ENCODE measurements at places on chromosomes 7 and 10. TPM values are rescaled to one million over a fixed set of nuclear protein-coding genes. Genes with fewer than 3 reads are reported as not detected.

The TSPAN12 gene
- not detected for total RNA-seq

DNA sequence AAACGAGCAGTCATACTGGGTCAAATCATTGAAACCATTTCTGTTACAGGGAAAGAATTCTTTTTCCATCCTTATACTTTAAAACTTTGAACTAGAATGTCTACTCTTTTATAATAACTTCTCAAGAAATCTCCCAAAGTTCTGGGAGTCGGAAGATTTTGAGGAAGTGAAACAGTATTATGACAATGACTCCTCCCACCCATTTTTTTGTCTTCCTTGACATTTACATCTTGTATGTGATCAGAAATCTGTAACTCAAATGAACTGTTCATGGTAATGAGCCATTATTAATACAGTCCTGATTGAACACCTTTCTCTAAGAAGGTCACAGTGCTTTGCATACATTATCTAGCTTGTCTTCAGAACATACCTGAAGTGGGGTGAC, 227.4 kb downstream of the CELF2 start:
- no peak for DNase-seq

DNA sequence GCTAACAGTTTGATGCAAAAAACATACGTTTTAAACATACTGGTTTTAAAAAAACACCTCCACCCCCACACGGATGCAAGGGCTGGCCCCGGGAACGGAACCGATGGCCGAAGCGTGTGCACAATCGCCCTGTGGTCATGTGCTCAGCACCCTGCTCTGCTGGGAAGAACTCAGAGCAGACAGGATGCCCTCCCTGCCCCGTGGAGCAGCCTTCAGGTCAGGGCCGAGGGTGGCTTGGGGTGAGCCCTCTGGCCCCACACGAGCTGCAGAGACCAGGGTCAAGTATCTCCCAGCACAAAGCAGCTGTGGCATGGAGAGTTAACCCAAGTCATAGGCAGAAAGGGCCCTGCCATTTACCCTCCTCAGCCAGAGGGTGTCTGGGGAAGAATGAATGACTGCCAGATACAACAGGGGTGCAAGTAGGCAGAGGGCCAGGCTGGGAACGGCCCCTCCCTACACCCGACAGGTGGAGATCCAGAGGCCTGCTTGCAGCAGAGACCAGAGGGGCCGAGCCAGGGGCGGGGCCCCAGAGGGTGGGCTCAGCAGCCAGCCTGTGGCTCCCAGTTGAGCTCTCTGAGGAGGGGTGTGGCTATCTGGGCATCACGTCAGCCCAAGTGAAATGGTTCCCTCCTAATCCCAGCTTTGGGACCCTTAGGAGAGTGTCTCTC, 56.8 kb downstream of the ZRANB1 start:
- DNase-seq: no peak

GRCh38 chr10:74750848-74751274, 75.5 kb upstream of the KAT6B start:
- DNase-seq: no peak

DNA sequence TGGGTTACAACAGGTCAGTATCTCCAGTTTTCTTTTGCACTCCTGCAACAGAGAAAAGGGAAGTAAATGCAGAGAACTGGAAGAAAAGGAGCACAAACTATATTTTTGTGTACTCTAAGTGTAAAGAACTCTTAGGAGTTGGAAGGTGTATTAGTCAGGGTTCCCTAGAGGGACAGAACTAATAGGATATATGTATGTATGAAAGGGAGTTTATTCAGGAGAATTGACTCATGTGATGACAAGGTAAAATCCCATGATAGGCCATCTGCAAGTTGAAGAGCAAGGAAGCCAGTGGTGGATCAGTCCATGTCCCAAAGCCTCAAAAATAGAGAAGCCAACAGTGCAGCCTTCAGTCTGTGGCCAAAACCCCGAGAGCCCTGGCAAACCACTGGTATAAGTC, 22.6 kb upstream of the RAB18 start:
- DNase-seq: no peak

DNA sequence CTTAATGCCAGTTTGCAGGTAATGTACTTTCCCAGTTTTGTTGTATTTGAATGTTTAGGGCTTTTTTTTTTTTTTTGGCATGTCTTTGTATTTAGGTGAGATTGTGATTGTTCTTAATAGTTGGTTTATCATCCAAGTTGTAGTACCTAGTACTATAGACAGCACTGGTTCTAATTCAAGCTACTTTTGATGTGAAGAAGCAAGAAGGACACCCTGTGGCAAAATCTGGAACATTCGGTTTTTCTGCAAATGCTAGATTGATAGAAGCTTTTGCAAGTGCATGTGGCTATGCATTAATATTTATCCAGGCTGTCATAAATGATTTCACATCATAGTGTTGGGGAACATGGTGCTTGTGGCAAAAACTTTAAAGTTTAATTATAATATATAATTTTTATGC, 248.9 kb downstream of the FOXP2 start:
- no peak for DNase-seq

- no peak for DNase-seq
Observed at GRCh38 chr10:103804871-103805270, 50.5 kb downstream of the SH3PXD2A start.

The TLX1 gene
- total RNA-seq: not detected

The CPXM2 gene
- total RNA-seq: not detected

DNA sequence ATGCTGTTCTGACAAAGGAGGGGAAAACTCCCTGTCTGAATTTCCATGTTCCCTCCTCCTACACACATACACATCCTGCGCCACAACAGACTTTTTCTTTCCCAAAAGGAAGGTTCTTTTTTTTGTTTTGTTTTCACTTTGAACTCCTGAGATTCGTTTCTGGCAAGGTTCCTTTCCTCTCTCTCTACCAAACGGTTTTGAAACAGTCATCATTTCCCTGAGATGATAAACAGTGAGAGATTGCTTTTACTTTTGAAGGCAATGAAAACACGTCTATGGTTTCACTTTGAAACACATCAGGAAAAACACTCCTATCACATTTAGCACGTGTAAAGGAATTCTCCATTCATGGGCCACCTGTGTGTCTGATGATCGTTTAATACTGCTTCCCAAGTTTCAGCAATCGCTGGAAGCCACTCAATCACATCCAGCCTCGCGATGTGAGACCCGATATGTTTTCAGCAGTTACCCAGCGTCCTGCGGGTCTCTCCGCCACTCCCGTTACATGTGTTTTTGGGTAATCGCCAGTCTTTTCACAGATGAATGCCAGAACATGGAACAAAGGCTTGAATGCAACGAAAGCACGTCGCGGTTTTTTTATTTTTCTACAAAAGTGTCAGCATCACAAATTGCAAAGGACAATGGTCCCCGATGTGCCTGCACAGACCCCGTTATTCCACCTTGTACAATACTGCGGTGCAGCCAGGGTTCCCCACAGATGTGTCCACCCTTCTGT, 62.8 kb upstream of the CUX1 start:
- DNase-seq: no peak

DNA sequence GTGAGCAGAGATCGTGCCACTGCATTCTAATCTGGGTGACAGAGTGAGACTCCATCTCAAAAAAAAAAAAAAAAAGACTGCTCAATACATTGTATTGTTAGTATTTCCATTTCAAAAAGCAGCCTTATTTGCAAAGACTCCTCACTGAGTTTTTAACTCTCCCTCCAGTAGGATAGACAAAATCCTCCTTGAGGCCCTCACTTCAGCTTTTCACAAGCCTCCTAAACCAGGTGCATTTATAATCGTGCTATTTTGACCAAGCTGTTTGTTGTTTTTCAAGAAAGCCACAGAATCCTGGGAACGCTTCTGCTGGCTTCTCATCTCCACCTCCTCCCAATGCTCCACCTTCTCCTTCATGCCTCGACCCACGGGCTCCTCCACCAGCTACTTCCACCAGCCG, 6.3 kb upstream of the DDIT4 start:
- no peak for DNase-seq

The MALRD1 gene
- not detected for total RNA-seq

The ZNF511 gene
- total RNA-seq: 29.1 TPM

DNA sequence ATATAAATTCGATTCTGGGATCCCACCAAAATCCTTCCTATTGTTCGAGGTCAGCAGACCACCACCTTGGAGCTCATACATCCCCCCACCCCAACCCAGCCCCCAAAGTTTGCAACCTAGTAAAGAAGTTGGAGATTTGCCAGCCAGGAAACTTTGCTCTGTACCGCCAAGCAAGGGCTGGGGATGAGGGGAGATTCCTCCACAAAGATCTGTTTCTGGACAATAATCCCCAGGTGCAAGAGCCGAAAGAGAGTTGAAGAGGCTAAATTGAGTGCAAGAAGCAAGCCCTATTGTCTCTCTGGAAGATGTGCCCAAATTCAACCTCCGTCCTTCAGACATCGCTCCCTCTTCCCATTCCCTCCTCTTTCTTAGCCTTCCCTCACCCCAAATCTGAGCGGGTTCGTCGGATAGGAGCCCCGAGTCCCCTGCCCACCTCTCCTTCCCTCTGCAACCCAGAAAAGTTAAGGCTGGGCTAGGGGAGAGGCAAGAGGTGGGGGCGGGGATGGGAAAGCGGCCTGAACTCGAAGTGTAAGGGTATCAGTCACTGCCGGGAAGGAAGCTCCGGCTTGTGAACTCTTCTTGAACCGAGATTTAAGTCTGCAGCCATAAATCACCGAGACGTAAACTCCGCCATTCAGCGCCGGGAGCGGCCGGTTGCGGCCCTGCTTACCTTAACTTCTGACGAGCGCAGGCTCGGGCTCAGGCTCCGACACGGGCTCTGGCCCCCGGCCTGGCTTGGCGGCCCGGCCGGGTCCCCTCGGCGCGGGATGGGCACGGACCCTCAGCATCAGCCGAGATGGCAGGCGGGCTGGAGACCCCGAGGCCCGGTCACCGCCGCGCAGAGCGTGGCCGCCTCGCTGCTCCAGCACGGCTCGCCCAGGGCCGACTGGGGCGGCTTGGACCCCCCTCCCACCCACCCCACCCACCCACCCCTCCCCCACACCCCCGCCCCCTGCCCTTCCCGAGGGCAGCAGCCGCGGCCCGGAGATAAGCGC, 10.8 kb upstream of the HOXA2 start:
- DNase-seq: no peak

DNA sequence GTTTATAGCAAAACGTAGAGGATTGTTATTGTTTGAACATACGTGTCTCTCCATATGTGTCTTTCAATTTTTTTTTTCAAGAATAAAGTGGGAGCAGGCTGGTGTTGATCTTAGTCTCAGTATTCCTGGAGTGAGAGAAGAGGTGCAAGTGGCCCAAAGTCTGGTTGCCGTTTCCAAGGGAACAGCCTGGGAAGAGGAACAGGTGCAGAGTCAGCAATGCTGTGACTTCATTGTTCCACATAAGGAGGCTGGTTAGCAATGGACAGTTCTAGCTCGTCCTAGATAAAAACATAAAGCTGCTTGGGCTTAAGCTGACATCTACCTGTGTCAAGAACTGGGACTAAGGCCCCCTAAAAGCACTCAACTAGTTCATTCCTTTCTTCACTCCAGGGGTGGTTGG, 626.6 kb upstream of the TPK1 start:
- no peak for DNase-seq

The ITPRIP gene
- total RNA-seq: 68.4 TPM

The ZNF37A gene
- total RNA-seq: 18.8 TPM

DNA sequence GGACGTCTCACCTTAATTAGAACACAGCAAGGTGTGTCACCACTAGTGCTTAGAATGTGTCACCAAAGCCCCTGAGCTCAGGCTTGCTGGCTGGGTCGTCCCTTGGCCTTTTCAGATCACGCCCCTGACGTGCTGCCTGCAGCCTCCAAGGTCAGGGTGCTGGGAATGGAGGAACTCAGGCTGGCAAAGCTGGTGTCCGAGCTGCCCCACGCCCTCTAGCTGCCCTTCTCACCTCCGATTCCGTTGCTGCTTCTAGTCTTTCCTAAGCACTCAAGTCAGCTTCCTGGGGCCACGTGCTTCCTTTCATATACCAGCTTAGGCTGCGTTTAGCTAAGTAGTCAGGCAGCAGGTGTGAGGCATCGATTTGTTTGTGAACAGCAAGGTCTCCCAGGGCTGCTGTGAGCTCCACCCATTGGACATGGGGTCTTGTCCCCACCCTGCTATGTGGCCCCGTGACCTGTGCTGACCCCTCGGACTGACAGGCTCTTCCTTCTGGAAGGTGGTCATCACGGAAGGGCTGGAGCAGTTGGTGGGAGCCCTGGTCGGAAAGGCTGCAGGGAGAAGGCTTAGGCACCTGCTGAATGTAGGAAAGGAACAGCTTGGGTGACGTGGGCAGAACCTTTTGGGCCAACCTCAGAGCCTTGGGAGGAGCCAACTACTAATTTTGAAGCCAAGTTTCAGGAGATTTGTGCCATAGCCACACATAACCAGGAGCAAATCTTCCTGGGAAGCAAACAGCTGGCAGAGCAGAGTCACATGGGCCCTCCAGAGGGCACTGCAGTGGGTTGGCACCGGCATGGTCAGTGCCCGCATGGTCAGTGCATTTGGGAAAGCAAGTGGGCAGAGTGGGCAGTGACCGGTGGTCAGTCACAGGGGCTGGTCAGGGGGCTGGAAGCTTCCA, 28.8 kb downstream of the VIPR2 start:
- no peak for DNase-seq

- DNase-seq: no peak
Observed at GRCh38 chr7:4836206-4836661, 25.6 kb downstream of the PAPOLB start.

GRCh38 chr10:17649052-17649451, 5.1 kb downstream of the STAM start:
- no peak for DNase-seq

The SPDYE3 gene
- total RNA-seq: not detected

GRCh38 chr7:29278337-29279069, 83.9 kb downstream of the CHN2 start:
- no peak for DNase-seq

DNA sequence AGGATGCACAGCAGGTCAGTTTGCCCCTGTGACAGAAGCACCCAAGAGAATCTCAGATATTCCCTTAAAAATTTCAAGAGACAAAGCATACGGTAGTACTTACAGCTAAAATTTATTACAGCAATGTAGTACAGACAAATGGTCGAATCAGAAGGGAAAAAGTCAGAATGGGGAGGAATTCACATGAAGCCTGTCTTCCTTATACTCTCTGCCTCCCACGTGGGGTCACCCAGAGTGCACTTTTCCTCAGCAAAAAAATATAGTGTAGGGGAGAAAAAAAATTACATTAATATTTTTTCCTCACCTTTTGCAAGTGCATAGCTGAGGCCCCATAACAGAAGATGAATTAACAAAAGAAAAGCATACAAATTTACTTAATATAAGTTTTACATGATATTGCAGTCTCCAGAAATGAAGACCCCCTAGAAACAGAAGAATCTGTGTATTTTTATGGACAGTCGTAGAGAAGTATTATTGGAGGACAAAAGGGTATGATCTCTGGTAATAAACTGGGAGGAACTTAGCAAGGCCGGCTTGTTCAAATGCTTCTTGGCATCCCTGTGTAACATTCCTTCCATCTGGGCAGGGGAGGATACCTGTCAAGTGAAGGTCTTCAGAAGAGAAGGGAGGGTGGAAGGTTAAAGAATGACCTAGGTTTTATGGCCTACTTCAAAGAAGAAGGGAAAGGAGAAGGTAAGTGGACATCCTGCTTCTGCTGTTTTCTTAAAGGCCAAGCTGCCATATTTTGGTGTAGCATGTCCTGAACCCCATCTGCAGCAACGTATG, 270.6 kb upstream of the MAGI2 start:
- DNase-seq: no peak

The CLEC2L gene
- 0.39 TPM for total RNA-seq

Data from CD4-positive, CD25-positive, alpha-beta regulatory T cell (primary cell).